ENCODE measurements at places on chromosomes 7 and 10.

GRCh38 chr7:40232242-40232893 lies 97.6 kb downstream of the SUGCT start:
- DNase-seq = peak; percentile 31

- no peak for DNase-seq
Measured at GRCh38 chr7:1226186-1226901, 6.3 kb upstream of the UNCX start.

DNA sequence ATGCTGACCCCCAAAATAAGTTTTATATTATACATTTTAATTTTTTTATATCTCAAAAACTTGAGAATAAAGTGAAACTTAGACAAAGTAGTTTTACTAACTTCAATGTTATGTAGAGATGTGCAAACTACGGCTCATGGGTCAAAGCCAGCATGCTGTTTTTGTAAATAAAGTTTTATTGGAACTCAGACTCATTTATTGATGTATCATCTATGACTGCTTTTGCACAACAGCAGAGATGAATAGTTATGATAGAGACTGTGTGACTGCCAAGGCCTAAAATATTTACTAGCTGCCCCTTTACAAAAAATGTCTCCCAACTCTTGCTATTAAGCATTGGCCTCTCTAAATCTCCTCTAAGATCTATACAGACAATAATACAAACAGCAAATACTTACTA lies 12.4 kb downstream of the MTPN start:
- no peak for DNase-seq

GRCh38 chr7:7329326-7329725 lies 147.0 kb downstream of the C1GALT1 start:
- DNase-seq = no peak

DNA sequence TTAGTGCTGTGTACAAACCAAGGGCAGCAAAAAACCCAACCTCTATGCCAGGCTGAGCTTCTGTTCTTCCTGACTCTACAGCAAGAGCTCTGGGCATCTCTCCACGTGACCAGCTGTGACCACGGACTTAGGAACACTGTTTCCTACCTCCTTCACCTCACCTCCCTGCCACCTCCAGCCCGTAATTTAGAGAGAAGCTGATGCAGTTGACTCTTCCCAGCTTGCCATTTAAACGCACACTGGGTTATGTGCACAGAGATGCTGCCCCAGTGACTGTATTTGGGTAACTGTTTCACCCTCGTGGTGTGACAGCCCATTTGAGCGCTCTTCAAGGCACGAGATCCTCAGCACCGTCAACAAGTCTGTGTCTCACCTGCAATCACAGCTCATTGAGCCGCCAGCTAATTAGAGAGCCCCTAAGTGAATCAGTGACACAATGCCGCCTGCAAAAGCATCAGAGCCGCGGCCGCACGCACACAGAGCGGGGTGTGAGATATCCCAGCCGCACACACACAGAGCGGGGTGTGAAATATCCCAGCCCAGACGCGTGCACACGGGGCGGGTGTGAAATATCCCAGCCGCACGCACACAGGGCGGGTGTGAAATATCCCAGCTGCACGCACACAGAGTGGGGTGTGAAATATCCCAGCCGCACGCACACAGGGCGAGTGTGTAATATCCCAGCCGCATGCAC lies 319.7 kb downstream of the PTPRN2 start:
- no peak for DNase-seq

DNA sequence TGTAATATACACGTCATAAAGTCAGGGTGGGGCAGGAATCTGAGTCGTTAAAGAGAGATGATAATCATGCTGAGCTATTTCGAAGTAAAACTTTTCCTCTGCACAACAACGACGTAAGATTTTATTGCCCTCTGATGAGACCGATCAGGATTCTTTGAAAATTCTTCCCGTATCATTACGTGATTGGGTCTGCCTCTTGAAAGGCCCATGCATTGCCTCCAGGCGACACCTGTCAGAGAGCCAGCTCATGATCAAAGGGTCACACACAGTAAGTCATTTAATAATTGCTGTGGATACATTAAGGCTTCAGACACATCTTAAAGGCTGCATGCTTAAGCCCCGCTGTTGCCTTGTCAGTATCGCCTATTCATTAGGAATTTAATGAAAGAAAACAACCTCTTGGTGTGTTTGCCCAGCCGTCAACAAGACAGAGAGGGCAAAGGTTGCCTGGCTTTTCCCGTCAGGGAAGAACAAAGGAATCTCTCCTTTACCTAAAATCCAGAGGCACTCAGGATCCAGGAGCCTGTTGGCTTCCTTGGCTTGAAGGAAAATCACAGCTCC lies 189.0 kb upstream of the SH2B2 start:
- DNase-seq = no peak

DNA sequence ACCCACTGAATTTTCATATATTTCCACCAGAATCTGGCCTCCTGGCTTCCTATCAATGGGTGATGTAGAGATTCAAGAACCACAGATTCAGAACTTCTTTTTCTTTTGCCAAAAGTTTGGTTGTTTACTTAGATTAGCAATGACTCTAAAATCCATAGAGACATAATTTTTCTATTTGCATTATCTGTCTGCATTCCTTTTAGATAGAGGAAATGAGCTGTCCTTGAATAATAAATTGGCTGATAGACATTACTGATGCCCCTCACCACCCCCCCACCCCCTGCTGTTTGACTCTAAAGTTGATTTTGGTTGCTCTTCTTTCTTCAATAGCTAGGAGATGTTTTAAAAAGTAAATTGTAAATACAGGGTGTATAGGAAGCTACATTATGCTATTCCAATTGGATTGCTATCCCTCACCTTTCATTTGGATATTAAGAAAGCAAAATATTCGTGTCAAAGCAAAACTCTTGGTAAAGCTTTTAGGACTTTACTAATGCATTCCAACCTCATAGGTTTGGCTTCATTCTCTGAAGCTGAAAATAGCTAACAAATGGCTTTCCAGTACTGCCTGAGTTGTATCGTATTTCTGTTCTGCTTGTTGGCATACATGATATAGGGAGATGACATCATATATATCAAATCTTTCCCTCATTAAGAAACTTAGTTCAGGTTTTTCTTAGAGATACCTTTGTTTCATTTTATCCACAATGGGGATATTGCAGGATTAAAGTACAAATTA lies 606.0 kb downstream of the ARL4A start:
- DNase-seq = no peak

DNA sequence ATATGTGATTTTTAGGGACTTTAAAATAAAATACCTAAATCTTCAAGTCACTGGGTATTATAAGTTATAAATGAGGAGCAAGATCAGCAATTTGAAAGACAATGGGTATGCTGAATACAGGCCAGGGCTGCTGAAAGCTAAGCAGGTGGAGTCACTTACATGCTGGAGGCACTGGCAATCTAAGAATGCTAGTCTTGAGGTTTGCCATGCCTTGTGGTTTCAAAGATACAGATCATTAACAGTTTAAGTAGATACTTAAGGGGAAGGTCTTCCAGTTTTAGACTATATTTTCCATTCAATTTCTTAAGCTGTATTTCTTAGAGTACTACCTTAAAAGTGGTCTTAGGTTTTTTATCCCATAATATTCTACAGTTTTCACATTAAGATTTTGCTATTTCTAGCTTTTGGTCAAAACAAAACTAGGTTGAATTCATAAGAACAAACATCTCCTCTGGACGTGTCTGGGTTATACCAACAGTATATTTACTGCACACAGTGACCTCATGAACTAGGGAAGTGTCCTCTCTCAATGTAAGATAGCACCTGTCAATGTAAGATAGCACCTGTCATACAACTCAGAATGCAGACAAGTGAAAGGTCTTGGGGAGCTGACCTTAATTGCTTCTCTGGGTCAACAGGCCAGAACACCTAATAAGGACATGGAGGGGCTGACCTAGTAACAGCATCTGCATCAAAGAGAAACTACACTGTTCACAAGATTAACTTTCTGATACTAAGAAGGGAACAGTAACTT lies 2.0 kb downstream of the SRI start:
- no peak for DNase-seq

DNA sequence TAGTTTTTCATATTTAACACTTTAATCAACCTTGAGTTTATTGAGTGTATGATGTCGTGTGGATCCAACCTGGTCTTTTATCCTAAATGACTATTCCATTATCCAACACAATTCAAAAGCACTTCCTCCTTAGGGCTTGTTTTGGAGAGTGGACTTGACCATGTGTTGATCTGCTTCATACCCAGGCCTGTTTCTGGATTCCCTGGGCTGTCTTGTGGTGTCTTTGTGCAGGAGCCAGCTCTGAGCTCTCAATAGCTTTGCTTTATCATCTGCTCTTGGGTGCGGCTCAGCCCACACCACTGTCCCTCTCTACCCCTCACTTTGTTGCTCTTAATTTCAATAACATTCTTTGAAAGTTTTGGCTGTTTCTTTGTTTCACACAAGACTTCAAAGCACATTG lies 70.9 kb upstream of the CHST15 start:
- DNase-seq = no peak

DNA sequence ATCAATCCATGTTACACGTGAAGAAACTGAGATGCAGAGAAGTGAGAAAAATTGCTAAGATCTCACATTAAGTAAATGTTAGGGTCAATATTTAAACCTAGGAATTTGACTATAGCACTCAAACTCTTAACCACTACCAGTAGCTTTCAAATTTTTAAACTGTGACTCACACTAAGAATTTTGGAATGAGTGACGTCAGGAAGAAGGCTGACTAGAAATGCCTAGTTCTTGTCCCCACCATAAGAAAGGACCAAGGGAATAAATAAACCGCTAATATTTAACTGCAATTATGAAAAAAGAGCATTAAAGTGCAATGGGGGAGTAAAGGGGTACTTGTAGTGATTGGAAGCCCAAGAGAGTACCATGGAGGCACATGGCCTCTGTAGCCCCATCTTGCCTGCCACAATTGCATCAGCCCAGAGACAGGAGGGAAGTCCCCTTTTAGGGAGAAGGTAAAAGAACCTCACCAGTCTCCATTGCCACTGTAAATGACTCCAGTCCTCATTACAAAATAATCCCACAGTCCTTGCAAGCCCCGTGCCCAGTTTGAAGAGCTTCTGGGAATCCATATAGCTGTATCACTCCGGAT lies 3.5 kb upstream of the AKR1B1 start:
- peak; percentile 67 for DNase-seq

GRCh38 chr10:92024700-92025099 lies 101.1 kb downstream of the BTAF1 start:
- no peak for DNase-seq

GRCh38 chr10:110737886-110738634 lies 93.9 kb downstream of the RBM20 start:
- DNase-seq = no peak

- no peak for DNase-seq
Measured at GRCh38 chr7:127803626-127804025, 151.6 kb downstream of the SND1 start.

GRCh38 chr10:133062085-133062484 lies 25.6 kb upstream of the ADGRA1 start:
- DNase-seq = no peak

GRCh38 chr7:35707422-35707821 lies 12.5 kb upstream of the HERPUD2 start:
- no peak for DNase-seq

- no peak for DNase-seq
Measured at GRCh38 chr10:105973360-105973759, 1191.1 kb downstream of the SORCS1 start.

GRCh38 chr10:32939296-32940111 lies 18.5 kb downstream of the ITGB1 start:
- no peak for DNase-seq

DNA sequence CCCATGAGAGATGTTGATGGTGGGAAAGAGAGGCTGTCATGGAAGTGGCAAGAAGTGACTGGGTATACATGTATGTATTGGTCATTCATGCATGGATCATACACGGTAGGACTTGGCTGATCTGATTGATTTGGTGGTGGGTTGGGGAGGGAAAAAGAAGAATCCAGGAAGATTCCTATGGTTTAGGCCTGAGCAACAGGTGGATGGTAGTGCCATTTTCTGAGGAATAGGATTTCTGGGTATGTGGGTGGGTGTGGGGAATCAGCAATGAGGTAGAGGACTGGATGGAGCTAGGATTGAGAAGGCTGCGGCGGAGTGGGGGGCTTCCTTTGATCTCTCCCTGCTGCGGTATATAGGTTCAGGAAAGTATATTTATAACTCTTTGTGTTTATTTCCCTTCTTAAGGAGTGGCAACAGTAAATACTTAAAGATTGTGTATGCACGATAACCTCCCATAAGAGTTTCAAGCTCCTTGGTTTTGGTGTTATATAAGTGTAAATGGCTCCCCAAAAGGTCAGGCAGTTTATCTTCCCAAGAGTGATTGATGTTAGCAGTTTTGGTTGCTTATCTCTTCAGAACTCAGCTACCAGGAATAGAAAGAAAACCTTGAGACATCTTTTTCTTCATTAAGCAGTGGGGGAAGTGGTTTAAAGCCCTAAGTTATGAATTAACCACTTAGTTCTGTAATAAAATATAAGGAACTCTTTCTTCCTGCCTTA lies 100.1 kb downstream of the LSMEM1 start:
- DNase-seq = no peak

DNA sequence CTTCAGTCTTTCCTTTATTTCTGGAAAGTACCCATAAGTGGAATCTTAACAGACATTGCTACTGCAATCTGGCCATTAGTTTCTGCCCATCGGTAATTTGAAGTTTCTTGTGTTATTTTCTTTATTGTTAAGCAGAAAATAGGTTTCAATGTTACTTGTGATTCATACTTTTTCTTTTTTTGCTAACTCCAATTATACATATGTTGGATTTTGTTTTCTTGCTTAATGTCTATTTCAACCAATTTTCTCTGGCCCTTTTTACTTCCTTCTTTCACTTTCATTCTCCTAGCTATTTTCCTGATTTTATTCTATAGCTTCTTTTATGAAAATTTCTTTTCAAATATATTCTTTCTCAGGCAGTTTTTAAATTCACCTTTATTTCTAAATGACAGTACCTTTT lies 457.4 kb downstream of the TCERG1L start:
- no peak for DNase-seq

GRCh38 chr7:130875265-130875741 lies 141.3 kb upstream of the KLF14 start:
- DNase-seq = no peak

DNA sequence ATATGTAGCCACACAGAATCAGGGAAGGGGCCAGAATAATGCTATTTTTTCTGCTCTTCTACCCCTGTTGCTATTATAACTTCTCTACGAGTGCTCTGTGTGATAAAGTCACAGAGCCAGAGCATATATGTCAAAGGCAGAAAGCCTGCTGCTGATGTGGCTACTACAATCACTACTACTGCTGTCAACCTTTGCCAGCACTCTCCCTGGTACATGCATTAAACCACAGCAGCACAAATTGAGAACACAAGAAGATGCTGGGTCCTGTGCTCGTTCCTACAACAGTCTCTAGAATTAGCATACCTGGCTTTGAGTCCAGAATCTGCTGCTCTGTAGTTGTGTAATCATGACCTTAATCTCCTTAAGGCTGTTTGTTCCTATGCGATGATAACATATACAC lies 108.6 kb downstream of the SEMA3A start:
- DNase-seq = no peak

DNA sequence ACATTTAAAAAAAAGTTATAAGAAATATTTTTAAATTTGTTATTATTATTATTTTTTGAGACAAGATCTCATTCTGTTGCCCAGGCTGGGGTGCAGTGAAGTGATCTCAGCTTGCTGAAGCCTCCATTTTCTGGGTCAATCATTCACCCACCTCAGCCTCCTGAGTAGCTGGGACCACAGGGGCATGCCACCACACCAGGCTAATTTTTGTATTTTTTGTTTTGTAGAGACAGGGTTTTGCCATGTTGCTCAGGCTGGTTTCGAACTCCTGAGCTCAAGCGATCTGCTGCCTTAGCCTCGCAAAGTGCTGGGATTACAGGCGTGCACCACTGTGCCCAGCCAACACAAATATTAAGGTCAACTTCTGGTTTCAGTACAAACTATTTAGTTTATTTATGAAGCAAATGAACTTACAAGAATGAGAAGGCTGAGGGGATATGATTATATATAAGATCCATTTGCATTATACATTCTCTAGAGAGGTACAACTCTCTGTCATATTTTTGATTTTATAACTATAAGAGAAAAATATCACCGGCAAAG lies 45.9 kb upstream of the FAM133B start:
- no peak for DNase-seq
